ENCODE measurements at places on chromosomes 5 and 9.

GRCh38 chr9:12739014-12739652 is 35.7 kb upstream of the LURAP1L start:
- DNase-seq = no peak

- no peak for DNase-seq
Observed at GRCh38 chr9:78954286-78954685, 617.5 kb upstream of the TLE4 start.

GRCh38 chr9:124789531-124789930 is 12.6 kb downstream of the OLFML2A start:
- no peak for DNase-seq

DNA sequence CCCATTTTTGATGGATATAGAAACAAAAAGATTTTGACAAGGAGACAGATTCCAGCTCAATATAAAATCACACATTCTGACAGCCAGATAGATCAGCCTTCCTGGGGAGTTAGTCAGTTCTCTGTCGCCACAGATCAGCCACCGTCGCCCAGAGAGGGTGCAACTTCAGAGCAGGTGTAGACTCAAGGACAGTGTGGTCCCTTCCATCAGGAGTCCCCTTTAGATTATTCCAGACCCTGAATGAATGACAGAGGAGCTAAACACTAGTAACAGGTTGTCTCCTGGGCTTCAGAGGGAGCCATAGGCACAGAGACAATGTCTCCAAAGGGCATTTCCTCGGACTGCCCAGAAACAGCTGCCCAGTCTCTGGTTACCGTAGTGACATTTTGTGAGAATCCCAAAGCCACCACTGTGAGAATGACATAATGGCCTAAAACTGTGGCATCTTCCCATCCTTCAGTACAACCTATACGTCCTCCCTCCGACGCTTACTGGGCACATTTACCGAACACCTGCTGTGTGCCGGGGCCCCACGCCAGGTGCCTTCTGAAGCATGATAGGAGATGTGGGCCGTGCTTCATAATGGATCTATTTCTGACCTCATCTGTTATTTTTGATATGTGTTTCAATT is 47.4 kb upstream of the SLC2A8 start:
- DNase-seq = no peak

DNA sequence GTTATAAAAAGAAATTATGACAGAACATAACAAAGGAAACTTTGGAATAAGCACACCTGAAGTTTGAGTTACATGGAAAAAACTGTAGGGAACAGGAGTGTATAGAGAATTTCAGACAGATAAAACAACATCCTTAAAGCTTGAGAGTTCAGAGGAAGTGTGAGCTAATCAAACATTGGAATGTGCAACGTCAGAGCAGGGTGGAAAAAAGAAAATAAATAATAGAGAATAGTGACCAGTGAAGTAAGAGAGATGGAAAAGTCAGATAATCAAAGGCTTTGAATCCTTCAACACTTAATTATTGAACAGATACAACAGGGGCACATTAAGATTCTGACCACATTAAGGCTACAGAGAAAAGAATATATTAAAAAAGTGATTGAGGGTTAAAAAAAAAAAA is 128.5 kb upstream of the CDH10 start:
- no peak for DNase-seq

Data from anterior cingulate cortex (tissue), 58 donors.